ENCODE measurements at places on chromosomes 6 and 20. TPM values are rescaled to one million over a fixed set of nuclear protein-coding genes. Genes with fewer than 3 reads are reported as not detected.

The CD83 gene
- 17.0 TPM for total RNA-seq

The HLA-G gene
- not detected for total RNA-seq

The HLA-DPB1 gene
- total RNA-seq: 101 TPM

The KCNS1 gene
- total RNA-seq: 0.47 TPM

The FAM83C gene
- 0.09 TPM for total RNA-seq

The TSPO2 gene
- not detected for total RNA-seq

The PAK5 gene
- not detected for total RNA-seq

The PTPRT gene
- 1.6 TPM for total RNA-seq

The HLA-DQA1 gene
- 9.2 TPM for total RNA-seq

The NKX2-4 gene
- not detected for total RNA-seq

The TP53INP2 gene
- 12.8 TPM for total RNA-seq

The SLC26A8 gene
- 0.84 TPM for total RNA-seq

The C6orf58 gene
- not detected for total RNA-seq

The PRDM13 gene
- total RNA-seq: not detected

The RNF217 gene
- total RNA-seq: 61.1 TPM

The TMEM14A gene
- total RNA-seq: 22.3 TPM

The DOK5 gene
- 1.9 TPM for total RNA-seq

The PLN gene
- 4.0 TPM for total RNA-seq

The IGF2R gene
- total RNA-seq: 69.9 TPM

The OR2B6 gene
- total RNA-seq: not detected

The CST1 gene
- total RNA-seq: not detected

The FAM83B gene
- total RNA-seq: 0.19 TPM

The EDN3 gene
- total RNA-seq: not detected

The PRPH2 gene
- total RNA-seq: 1.4 TPM

The SLC22A16 gene
- 0.84 TPM for total RNA-seq

The RAB32 gene
- 45.8 TPM for total RNA-seq

The ALDH8A1 gene
- total RNA-seq: 1.5 TPM

The DSN1 gene
- 13.9 TPM for total RNA-seq

The DDX43 gene
- total RNA-seq: 10.7 TPM

The ADGRF5 gene
- total RNA-seq: 80.2 TPM
